Coronary artery (tissue), 2 donors: ENCODE measurements at places on chromosomes 2 and 18.

GRCh38 chr2:136113209-136113971 is 4.6 kb downstream of the CXCR4 start:
- DNase-seq: no peak

DNA sequence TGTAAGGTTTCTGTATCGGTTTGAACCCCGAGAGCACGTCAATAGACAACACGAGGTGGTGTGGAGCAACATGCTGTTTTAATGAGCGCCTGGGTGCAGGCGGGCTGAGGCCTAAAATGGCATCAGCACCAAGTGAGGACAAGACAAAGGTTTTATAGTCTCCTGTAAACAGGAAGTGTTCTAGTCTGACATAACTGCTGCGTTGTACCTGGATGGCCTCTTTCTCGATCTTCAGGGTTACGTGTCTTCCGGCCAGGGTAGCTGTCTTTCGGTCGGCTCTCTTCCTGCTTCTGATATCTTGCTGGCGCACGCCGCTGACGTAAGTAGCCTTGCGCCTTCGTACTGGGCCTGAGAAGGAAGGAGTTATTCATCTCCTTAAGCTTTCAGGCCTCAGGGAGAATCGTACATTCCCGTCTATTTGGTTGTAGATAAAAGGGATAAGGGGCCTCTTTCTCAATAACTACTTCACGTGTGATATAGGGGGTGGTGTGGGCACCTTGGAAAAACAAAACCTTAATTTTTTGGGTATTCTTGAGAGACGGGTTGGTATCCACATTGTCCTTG is 53.5 kb downstream of the KYNU start:
- DNase-seq: no peak

GRCh38 chr18:74184875-74185274 is 36.6 kb downstream of the TIMM21 start:
- no peak for DNase-seq

- no peak for DNase-seq
Observed at GRCh38 chr2:97727296-97727695, 13.9 kb downstream of the ZAP70 start.

DNA sequence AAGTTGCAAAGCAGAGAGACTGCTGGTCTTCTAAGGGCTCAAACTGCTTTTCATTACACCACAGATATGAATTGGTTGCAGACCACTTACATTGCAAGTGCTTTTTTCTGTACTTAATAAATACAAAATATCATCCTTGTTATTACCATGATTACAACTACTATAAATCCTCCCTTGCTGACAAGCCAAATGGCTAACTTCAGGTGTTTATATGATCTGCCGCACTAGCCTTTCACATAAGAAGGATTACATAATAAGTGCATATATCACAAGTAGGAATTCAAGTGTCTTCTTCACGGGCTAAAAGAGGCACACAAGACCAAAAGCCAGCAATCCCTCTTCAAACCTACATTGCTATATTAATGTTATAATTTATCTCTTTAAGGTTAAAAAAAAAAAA is 373.0 kb downstream of the ZEB2 start:
- DNase-seq: no peak

- DNase-seq: no peak
Observed at GRCh38 chr2:215751911-215752272, 261.5 kb downstream of the MREG start.

- DNase-seq: no peak
Observed at GRCh38 chr2:20419007-20419576, 27.8 kb upstream of the RHOB start.
